ENCODE measurements at places on chromosomes 2 and 18.

GRCh38 chr2:231699006-231699405 is 9.3 kb upstream of the PTMA start:
- no peak for DNase-seq

GRCh38 chr18:33404244-33404873 is 36.2 kb downstream of the CCDC178 start:
- DNase-seq = no peak

GRCh38 chr18:75408554-75409506 is 18.7 kb downstream of the SMIM21 start:
- peak; percentile 17 for DNase-seq

GRCh38 chr2:20514596-20515269 is 67.9 kb downstream of the RHOB start:
- no peak for DNase-seq

DNA sequence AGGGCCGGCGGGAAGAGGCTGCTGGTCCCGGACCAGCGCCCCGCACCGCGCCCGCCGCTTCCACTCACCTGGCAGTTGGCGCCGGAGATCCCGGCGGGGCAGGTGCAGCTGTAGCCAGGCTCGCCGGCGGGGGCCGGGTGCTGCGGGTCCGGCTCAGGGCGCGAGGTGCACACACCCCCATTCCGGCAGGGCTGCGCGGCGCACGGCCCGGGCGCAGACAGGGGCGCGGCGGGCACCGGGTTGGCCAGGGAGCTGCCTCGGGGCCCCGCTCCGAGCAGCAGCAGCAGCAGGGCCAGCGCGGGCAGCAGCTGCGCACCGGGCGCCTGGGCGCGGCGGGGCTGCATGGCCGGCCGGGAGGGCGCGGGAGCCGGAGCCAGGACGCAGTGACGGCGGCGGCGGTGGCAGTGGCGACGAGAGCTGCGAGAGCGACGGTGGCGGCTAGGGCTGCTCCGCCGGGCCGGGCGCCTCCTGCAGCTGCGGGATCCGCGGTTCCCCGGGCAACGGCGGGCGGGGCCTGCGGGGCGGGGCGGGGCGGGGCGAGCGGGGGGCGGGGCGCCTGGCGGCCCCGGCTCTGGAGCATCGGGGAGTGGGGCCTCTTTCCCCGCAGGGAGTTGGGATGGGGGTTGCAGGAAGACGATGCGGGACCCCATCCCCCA is at the start of gene DNER:
Gene DNER (minus strand): TSS at position 476 of the 656 bp plus-strand sequence. CDS start 132 bp downstream, at position 344.
- peak; percentile 30 for DNase-seq

GRCh38 chr18:39825485-39826150 is 2129.4 kb upstream of the PIK3C3 start:
- DNase-seq = no peak

- no peak for DNase-seq
Observed at GRCh38 chr2:15038366-15039364, 406.1 kb downstream of the LRATD1 start.

DNA sequence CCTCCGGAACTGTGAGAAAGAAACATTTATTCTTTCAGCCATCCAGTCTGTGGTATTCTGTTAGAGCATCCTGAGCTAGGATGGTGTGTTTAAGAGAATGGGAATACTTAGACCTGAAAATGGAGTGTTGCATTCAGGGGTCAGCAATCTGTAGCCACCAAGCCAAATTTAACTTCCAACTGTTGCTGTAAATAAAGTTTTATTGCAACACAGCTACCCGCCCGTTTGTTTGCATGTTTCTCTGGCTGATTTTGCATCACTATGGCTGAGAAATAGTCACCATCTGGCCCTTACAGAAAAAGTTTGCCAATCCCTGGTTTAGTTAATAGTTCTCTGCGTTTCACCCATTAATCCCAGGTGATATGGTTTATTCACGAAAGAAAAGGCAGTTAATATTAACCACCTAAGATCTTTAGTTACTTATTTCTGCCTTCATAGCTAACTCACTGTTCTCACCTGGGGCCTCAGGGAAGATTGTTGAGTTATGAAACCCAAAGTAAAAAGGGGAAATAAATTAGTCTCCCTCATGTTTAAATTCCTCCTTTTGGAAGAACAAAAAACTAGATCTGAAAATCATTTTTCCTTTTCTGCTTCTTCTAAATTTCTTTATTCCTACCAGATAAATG is 9.5 kb upstream of the CYS1 start:
- DNase-seq = no peak

GRCh38 chr2:75545922-75546321 is 14.8 kb downstream of the EVA1A start:
- DNase-seq = no peak

All from stimulated activated CD8-positive, alpha-beta memory T cell treated with anti-CD3 and anti-CD28 coated beads, Interleukin-2, amount 100 ng/mL, for 48 hours (primary cell).